ENCODE measurements at places on chromosomes 7 and 10.
A peak's percentile ranks its signal among the peaks of the same experiment; 100 is the strongest.

GRCh38 chr10:5094265-5095205, at the start of gene AKR1C3:
TSS of gene AKR1C3 (plus strand) at chr10:5094414. CDS start at chr10:5094445, 31 bp downstream.
- peak; percentile 76 for DNase-seq

- peak; percentile 17 for DNase-seq
Measured at GRCh38 chr10:89262086-89263051, 10.8 kb upstream of the LIPA start.

- no peak for DNase-seq
Measured at GRCh38 chr10:534047-534566, 155.4 kb downstream of the DIP2C start.

DNA sequence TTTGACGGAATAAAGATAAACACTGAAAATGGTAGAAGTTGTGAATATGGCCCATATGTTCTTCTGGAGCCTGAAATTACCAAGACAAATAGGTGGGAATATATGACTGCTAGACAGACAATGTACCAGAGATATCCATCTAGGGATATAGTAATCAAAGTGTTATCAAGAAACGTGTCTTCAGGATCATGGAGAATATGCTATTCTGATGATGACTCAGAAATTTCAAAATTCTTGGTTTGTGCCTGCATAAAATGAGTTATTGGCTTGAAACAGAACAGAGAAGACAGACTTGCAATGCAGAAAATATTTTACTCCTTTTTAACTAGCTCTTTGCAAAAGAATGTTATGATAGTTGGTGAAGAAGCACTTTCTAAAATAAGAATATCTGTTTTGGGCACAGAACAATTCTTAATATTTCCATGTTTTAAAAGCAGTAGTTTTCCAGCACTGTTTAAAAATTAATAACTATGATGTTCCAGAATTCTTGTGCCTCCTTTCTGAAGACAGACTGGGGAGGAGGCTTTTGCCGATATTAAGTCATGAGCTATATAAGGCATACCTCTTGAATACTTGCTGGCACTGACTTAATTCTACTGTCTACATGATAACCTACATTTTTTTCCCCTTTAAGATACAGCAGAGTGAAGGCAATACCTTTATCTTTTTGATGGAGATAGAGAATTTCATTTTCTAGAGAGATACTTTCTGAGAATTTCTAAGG, 34.4 kb upstream of the CABCOCO1 start:
- no peak for DNase-seq

DNA sequence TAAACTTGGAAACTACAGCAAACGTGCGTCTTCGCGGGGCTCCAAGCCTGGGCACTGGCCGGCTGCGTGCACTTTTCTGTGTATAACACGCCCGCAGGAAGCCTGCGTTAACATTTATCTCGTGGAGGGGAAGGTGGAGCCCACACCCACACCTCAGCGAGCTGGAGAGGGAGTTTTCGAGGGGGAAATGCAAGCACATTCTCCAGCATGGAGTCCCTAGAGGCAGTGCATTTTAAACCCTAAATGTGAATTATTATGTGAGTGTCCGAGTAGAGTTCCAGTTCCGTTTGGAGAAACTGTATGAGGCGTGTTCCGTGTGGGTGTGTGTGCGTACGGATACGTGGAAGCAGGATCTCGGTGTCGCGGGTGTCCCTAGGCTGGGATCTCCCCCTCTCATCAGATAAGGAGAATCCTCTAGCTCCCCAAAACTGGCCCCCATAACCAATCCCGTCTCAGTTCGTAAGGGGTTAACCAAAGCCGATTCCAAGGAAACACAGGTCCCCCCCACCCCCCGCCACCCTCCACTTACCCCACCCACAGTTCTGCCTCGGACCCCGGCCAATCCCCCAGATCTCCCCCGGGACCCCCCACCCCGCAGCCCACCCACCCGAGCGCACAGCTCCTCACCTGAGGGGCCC, 403 bp downstream of the CDK6 start:
- DNase-seq = peak; percentile 28

DNA sequence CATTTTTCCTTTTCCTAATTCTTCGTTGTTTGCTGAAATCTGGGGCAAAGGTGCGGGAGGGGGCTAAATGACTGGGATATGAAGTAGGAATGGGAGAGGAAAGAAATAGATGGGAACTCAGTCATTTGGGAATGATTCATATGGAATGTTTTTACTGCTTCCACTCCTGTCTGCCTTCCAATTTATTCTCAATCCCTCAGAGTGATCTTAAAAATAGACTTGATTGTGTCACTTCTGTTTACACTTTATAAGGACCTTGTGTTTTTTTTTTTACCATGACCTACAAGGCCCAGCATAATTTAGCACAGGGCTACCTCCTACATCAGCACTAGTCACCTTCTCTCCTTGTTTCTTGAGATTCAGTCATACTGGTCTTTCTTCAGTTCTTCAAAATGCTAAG, 97.9 kb downstream of the PTEN start:
- peak; percentile 43 for DNase-seq

DNA sequence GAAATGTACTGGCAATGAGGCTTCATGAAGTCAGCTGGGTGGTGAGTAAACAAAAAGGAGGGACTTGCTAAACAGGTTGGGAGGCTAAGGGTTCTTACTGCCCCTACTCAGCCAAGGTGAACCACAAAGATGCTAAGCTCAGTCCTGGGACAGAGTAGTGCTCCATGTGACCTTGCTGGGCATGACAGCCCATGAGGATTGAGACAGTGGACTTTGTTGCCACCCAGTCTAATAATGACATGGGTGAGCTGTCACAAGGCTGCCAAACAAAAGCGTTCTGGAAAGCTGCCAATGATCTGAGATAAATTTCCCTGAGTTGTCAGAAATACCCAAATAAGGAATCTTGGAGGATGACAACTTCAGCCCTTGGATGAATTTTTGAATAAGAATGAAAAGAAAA, 75.2 kb downstream of the CLEC2L start:
- DNase-seq = no peak

DNA sequence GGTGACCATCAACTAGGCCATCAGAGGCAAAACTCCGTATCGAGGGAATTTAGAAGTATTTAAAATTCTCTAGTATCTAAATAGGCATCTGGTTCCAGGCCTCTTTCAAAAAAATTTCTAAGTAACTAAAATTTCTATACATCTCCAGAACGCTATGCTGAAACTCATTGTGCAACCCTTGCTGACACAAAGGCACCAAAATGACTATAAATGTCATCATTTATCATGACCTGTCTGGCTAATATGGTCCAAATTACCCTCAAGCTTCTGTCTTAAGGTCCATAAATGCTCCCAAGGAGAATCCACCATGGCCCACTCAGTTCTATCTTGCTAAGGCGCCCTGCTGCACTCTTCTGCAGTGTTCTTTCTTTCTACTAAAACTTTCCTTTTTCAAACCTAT, 16.2 kb downstream of the STEAP4 start:
- DNase-seq = no peak

- DNase-seq = no peak
Measured at GRCh38 chr10:53894145-53894544, 906.9 kb downstream of the PCDH15 start.

DNA sequence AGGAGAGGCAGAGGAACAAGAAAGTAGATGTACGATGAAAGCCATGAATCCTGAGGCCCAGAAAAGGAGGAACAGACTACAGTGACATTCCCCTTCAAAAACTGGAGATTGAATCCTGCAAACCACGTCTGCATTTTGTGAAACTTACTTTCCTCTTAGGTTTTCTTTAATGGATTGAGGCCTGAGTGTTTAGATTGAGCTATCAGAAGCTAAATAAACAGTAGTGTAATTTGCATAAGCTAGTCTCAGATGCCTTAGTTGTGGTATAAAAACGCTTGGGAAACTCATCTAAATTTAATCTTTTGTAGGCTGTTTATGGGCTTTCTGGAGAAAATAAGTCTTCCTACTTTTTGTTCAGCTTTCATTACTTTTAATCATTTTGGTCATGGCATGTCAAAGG, 94.8 kb upstream of the HDAC9 start:
- DNase-seq = no peak

DNA sequence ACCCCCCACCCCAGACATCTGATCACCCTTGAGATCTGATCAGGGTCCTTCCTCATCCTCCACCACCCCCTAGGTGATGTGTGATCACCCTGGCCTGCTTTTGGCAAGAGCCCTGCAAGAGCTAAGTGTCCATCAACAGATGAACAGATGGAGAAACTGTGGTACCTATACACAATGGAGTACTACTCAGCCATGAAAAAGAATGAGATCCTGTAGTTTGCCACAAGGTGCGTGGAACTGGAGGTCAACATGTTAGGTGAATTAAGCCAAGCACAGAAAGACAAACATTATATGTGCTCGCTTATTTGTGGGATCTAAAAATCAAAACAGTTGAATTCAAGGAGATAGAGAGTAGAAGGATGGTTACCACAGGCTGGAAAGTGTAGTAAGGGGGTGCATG, 209.1 kb downstream of the USP6NL start:
- no peak for DNase-seq

DNA sequence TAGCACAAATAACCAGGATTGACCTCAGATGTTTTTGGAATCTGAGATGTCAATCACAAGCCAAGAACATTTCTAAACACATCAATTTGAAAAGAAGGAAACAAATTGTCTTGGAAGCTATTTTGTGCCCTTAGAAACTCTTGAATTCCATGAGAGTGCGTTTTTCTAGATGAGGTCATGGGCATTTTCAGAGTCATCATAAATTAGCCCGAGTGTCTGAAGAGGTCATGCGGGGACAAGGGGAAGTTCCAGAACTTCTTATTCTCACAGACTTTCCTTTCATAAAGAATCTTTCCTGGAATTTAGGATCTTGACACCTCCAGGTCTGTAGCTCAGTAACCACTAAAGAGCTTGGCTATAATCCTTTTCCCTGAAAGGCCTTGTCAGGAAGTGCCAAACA, 28.2 kb downstream of the IL2RA start:
- no peak for DNase-seq

GRCh38 chr10:526651-527312, 162.7 kb downstream of the DIP2C start:
- no peak for DNase-seq

- no peak for DNase-seq
Measured at GRCh38 chr10:98144985-98145384, 10.5 kb downstream of the R3HCC1L start.

GRCh38 chr10:29470843-29471543, 163.8 kb downstream of the SVIL start:
- DNase-seq = no peak

- no peak for DNase-seq
Measured at GRCh38 chr7:107610323-107610722, 30.3 kb downstream of the BCAP29 start.

GRCh38 chr7:44661233-44661632, 54.8 kb downstream of the OGDH start:
- DNase-seq = no peak

DNA sequence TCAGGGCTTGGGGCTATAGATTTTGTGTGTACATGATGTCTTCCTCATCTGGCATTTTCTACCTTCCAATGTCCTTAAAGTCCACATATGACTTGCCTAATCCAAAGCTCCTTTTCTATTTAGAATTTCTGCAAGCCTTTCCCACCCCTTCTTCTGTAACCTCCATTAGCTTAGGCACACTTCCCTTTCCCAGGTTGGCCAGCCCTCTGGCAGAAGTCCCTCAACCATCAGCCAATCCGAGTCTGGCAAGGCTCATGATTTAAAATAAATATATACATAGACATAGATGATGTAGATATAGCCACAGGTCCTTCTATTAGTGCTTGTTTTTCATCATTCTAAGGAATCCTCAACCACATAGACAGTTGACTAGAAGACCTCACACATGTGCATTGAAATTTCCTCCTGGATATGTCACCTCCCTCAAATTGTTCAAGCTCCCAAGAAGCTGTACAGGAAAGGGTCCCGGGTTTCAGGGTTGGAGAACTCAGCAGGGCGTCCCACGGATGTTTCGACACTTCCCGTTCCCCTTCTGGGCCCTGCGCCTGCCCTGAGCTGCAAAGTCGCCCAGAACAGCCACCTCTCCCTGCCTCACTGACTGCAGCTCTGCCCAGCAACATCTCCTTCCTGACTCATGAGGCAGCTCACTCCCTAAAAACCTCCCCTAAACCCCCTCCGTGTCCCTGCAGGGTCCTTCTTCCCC, 20.4 kb upstream of the PIK3AP1 start:
- no peak for DNase-seq

DNA sequence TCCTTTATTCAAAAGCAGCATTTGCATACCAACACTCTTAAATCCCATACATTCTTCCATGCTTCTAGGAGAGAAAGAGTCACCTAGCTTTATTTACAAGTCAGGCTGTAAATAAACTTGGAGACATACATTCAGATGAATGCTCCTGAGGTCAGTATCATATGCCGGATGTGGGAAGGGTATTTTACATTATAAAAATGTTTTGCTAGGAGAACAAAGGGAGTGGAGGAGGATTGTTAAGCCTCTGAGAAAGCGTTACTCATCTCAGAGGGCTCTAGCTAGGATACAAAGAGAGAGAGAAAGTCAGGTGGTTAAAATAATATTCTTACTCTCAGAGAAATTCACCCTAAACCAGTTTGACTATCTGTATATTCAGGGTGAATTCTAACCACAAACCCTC, 300.9 kb upstream of the NPSR1 start:
- DNase-seq = no peak

DNA sequence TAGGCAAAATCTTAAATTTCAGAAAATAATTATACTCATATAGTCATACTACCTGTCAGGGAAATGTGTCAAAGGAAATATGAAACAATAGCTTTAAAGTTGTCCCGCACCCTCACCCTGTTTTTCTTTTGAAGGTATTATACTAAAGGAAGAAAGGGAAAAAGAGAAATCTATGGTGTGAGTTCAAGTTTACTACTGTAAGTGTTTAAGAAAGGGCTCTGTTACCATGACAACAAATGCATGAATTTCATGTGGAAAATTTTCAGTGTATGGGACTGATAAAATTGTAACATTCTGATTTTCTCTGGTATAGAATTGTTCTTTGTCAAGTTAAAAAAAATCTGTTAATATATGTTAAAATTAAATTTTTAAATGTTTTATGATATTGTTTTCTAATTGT, 229.8 kb downstream of the ADK start:
- DNase-seq = no peak

GRCh38 chr10:73083221-73083620, 13.4 kb downstream of the P4HA1 start:
- DNase-seq = no peak

GRCh38 chr7:93715234-93715633, 140.7 kb upstream of the CALCR start:
- DNase-seq = peak; percentile 54
